ENCODE measurements at places on chromosomes 3 and 15. TPM values are rescaled to one million over a fixed set of nuclear protein-coding genes. Genes with fewer than 3 reads are reported as not detected.

DNA sequence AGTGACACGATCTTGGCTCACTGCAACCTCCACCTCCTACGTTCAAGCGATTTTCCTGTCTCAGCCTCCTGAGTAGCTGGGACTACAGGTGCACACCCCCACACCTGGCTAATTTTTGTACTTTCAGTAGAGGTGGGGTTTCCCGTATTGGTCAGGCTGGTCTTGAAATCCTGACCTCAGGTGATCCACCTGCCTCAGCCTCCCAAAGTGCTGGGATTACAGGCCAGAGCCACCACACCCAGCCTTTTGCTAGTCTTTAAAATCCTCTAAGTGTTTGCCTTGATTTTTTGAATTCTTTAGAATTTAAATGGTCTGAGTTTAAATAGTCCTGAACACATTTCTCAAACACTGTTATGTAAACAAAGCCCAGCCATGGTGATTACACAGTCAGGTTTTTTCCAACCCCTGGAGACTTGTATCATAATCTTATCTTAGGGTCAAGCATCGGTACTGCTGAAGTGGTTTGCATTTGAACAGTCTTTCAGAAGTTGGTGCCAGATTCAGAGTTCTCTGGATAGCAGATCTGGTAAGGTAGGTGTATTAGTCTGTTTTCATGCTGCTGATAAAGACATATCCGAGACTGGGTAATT is 28.2 kb upstream of the PIAS1 start:
- no peak for DNase-seq

Gene LRRC2
- total RNA-seq: 0.91 TPM

- DNase-seq: no peak
Observed at GRCh38 chr3:49119439-49119838, 1.2 kb downstream of the USP19 start.

Gene GPR62
- not detected for total RNA-seq

Gene TBCCD1
- total RNA-seq: 8.1 TPM

DNA sequence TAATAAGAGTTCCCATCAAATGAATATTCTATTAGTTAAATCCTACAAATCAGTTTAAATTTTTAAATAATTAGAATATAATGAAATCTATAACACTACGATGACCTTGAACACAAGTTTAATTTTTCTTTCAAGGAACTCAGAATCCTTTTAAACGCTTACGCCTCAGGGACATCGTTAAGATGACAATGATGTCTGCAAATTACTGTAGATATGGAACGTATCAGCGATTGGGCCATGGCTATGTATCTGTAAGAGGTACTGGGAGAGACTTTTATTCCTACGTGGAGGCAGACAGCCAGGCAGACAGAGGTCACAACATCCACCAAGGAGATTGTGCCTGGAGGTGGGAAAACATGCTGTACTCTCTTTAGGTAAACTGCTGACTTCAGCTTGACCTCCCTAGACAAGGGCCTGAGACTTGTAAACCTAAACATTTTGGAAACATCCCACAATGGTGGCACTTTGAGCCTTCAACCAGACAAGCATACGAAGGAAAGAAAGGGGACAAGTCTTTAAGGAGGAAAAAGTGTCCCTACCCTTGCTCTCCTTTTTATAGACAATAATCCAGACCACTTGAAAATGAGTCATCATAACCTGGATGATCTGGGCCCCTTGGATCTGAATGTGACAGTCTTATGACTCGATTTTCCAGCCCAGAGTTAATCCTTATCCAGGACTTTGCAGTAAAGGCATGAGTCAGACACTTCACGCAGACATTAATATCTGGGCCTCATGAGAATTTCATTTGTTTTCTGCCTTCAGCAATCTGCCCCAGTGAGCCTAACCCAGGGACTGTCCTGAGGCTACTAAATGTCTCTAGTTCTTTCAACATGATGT is 6.8 kb upstream of the LDHAL6B start:
- DNase-seq: no peak

Gene LRTM1
- total RNA-seq: not detected

DNA sequence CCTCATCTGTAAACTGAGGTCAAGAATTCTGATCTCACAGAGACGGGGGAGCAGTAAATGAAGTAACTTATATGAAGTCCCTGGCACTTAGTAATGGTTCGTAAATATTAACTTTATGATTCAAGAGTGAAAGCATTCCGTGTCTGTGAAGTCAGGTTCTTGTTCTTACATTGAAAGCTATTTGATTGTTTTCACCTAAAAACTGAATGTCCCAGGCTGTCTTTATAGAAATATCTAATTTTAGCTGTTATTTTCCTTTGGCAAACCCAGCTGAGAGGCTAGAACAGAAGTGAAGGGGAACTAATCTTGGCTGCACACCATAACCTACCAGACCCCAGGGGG is 84.5 kb downstream of the CHSY1 start:
- no peak for DNase-seq

DNA sequence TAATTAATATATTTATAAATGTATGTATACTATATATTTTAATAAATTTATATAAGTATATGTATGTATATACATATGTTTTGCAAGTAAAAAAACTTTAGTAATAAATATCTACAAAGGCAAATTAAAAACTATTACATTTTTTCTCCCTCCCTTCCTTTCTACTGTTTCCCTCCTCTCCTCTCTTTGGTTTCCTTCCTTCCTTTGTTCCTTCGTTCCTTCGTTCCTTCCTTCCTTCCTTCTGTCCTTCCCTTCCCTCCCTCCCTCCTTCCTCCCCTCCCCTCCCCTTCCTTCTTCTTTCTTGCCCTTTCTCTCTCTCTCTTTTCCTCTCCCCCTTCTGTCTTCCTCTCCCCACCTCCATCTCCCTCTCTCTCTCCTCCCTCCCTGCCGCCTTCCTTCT is 423.6 kb downstream of the LPP start:
- DNase-seq: no peak

DNA sequence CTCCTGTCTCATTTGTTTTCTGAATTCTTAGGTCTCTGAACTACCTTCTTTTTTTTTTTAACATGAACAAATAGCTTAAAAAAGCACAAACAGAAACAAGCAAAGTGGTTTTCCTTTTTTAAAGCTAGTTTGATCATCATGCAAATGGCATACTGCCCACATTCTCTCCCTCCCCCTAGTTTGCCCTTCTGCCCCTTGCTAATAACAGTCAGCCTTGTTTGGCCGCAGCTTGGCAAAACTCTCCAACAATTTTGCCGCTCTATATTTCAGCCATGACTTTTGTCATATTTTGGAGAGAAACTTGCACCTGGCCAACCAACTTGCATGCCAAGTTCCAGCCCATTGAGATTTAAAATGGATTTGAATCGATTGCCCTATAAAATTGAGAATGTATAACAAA is 666.0 kb upstream of the NR2F2 start:
- DNase-seq: no peak

GRCh38 chr15:98666841-98667240 is 18.5 kb downstream of the IGF1R start:
- DNase-seq: no peak

Gene ACTRT3
- total RNA-seq: not detected

GRCh38 chr15:25931851-25932250 is 68.7 kb upstream of the ATP10A start:
- DNase-seq: no peak

- no peak for DNase-seq
Observed at GRCh38 chr3:126256251-126256650, 75.9 kb upstream of the ALDH1L1 start.

- no peak for DNase-seq
Observed at GRCh38 chr15:64398575-64398974, 10.9 kb downstream of the TRIP4 start.

Gene TMEM212
- not detected for total RNA-seq

GRCh38 chr15:68114356-68114755 is 60.2 kb downstream of the PIAS1 start:
- DNase-seq: no peak

All from CD4-positive, alpha-beta T cell (primary cell).